ENCODE measurements at places on chromosomes 12 and 14.

DNA sequence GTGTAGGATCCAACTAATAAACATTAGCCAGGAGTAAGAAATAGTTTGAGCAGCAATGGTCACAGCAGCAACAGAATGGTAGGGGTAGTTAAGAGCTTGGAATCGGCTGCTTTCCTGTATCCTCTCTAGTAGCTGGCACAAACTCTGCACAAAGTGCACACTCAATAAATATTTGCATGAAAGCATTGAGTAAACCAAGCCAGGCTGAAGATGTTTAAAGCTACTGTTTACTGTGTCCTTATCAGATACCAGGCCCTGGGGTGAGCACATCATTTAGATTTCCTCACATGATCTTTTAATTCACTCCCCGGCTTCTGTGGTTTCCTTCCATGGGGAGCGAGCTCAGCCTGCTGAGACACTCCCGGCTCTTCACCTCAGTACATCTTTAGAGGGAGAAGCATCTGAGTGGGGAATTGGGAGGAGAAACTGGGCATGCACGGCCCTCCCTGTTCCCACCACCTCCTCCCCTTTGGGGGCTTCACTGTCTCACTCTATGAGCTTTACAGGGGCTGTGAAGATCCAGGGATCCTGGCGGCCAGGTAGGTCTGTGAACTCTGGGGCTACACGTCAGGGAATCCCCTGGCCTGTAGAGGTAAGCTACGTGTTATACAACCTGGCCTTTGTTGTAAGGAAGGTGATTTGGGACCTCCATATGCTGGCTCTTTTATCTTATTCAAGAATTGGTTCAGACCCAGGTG is 107.2 kb upstream of the VASH1 start:
- H3K27me3 ChIP-seq = peaks cover 20% of the 10 kb centered on the region
- no peak for DNase-seq
- H3K4me1 ChIP-seq = no peaks in the 10 kb centered on the region

DNA sequence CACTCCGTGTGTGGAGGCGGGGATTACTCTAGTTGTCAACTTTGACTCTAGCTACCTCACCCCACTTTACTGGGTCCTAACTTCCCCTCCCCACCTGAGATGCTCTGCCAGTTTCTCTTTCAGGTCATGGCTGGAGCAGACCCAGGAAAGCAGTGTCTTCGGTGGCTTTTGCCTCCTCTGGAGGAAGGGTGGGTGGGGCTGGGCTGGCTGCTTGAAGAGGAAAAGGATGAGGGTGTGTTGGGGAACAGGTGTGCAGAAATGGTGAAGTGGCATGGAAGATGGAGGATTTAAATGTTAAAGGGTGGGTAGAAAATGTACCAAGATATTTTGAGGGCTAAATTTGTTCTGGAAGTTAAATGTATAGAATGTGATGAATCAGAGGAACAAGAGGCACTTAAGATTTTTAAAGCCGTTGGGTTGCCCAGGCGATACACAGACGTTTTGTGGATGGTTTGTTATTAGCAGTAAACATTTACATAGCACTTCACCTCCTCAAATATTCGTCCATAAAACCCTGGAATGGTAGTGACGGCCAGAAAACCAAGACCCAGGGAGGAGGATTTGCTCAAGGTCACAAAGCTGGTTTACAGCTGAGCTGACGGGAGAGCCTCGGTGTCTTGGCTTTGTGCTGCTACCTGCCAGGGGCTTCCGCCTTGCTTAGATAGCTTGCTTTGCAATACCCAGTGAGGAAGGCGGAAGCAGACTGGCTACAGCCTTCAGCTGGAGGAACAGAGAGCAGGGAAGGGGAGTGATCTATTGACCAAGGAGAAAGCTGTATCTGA is 72.2 kb upstream of the PRMT8 start:
- H3K27ac ChIP-seq = no peak overlapping the region
- H3K4me3 ChIP-seq = no peak overlapping the region
- DNase-seq = no peak

- H3K27me3 ChIP-seq = no peaks in the 10 kb centered on the region
- H3K27ac ChIP-seq = no peak overlapping the region
- no peak for DNase-seq
- no peaks in the 10 kb centered on the region for H3K36me3 ChIP-seq
Observed at GRCh38 chr12:70383886-70384285, 17.8 kb downstream of the KCNMB4 start.

DNA sequence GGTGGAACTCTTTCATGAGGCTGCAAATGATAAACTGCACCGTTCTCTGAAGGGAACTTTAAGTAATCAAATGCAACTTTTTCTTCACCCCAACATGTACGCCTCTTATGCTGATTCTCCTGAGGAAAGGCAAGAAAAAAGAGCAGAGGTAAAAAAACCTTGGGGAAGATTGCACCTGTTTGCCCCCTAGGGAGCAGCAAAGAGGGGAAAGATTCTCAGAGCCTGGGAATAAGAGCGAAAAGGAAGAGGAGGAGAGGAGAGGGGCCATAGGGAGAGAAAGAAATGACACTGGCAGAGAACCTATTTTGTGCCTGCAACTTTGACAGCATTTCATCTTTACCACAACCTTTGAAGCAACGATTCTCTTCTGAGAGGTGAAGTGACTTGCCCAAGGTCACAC is 254.6 kb downstream of the KSR2 start:
- H3K27ac ChIP-seq = no peak overlapping the region
- H3K36me3 ChIP-seq = no peaks in the 10 kb centered on the region
- no peak overlapping the region for H3K4me3 ChIP-seq
- H3K27me3 ChIP-seq = no peaks in the 10 kb centered on the region

DNA sequence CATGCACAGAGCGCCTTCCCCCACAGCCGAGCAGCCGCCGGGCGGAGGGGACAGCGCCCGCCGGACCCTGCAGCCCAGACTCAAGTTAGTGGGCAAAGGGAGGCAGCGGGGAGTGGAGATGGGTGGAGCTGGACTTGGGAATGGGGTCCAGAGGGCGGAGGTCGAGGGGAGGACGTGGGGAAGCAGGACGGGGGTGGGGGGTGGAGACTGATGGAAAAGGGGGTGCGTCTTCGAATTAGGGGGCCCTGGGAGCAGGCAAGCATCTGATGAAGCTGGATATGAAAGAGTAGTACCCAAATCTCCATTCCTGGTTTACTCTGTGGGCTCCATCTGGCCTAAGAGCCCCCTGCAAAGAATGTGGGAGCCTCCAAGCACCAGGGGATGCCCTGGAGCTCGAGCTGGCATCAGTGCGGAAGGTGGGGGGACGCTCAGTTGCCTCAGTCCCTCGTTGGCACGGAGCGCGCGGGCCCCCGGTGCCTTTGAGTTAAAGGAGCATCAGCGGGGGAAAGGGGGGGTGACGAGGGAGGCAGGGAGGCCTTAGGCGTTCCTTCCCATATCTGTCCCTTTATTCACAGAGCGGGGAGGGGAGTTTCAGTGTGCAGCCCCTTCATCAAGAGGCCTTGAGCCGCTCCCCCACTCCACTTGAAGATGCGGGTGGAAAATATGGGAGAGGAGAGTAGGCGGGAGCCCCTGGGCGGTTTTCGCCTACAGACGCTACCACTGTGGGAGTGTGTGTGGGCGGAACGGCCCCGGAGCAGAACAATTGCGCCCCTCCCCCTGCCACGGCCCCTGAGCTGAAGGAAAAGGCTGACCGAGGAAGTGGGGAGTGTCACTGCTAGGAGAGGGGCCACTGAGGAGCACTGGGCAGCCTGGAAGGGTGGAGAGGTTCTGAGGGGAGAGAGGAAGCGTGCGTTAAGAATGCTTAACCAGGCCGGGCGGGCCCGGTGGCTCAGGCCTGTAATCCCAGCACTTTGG is 644 bp downstream of the NAB2 start:
- peak; percentile 51 for DNase-seq
- H3K4me1 ChIP-seq = peaks cover 80% of the 10 kb centered on the region
- H3K4me3 ChIP-seq = peak overlapping the region; percentile 93
- peak overlapping the region; percentile 89 for H3K27ac ChIP-seq
- H3K27me3 ChIP-seq = no peaks in the 10 kb centered on the region

- peaks cover 91% of the 10 kb centered on the region for H3K4me1 ChIP-seq
- no peaks in the 10 kb centered on the region for H3K27me3 ChIP-seq
- no peak overlapping the region for H3K4me3 ChIP-seq
- no peak for DNase-seq
Observed at GRCh38 chr12:4286228-4286627, 12.7 kb downstream of the CCND2 start.

DNA sequence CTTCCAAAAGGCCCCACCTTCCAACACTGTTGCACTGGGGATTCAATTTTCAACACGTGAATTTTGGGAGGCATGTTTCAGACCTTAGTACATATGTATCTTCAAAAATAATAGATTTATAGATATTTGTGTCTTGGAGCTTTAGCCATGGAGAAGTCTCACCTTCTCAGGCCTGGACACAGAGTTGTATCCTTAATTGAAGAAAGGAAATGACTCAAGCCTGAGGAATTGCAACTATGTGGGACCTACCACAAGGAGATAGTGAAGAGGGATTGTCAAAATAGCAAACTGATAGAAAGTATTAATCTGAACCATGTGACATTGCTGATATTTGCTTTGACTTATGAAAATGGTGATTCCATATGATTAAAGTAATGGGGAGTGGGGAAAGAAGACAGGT is 89.8 kb downstream of the ACSS3 start:
- H3K36me3 ChIP-seq = no peaks in the 10 kb centered on the region
- DNase-seq = no peak
- H3K27ac ChIP-seq = no peak overlapping the region
- no peak overlapping the region for H3K4me3 ChIP-seq

DNA sequence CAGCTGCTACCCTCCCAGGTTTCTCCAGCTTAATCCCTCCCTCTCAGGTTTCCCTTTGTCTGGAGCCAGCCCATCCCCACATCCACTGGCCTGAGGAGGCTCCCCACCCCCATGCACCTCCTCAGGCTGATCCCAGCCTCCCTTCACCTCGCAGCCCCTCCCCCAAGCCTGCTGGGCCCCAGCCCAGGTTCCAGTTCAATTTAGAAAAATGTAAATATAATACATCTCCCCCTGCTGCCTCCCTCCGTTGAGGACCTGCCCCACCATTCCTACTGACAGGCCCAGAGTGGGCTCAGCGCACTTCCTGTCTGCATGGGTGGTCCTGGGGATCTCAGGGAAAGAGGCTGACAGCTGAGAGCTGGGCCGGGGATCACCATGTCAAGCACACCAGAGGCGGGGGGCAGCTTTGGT is 155.8 kb downstream of the NTF3 start:
- no peak for DNase-seq
- H3K4me1 ChIP-seq = no peaks in the 10 kb centered on the region
- H3K4me3 ChIP-seq = no peak overlapping the region
- no peaks in the 10 kb centered on the region for H3K27me3 ChIP-seq
- H3K27ac ChIP-seq = no peak overlapping the region
- no peaks in the 10 kb centered on the region for H3K36me3 ChIP-seq

DNA sequence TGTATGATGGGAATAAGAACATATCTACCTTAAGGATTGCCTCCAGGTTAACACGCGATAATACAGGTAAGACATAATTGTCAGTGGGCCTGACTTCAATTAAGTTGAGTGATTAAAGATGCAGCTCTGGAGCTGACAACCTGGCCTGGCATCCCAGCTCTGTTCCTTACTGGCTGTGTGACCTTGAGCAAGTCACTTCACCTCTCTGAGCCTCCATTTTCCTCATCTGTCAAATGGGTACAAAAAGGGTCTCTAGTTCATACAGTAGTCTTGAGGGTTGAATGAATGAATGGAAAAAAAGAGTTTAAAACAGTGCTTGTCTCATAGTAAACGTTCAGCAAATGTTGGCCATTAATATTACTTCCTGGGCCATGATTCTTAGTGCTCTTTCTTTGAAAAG is 213.9 kb downstream of the PHETA1 start:
- H3K36me3 ChIP-seq = no peaks in the 10 kb centered on the region
- no peaks in the 10 kb centered on the region for H3K4me1 ChIP-seq
- H3K27ac ChIP-seq = no peak overlapping the region
- no peak for DNase-seq

GRCh38 chr12:88258396-88258795 is 116.3 kb downstream of the TMTC3 start:
- no peaks in the 10 kb centered on the region for H3K36me3 ChIP-seq
- H3K27ac ChIP-seq = no peak overlapping the region
- H3K4me1 ChIP-seq = no peaks in the 10 kb centered on the region
- H3K4me3 ChIP-seq = no peak overlapping the region
- peaks cover 28% of the 10 kb centered on the region for H3K27me3 ChIP-seq
- DNase-seq = no peak

GRCh38 chr12:99427104-99427503 is 220.4 kb upstream of the GARIN6 start:
- H3K36me3 ChIP-seq = no peaks in the 10 kb centered on the region
- DNase-seq = no peak
- no peak overlapping the region for H3K4me3 ChIP-seq
- no peaks in the 10 kb centered on the region for H3K27me3 ChIP-seq
- no peaks in the 10 kb centered on the region for H3K4me1 ChIP-seq
- no peak overlapping the region for H3K27ac ChIP-seq

- no peak for DNase-seq
- peaks cover 7% of the 10 kb centered on the region for H3K27me3 ChIP-seq
- no peaks in the 10 kb centered on the region for H3K4me1 ChIP-seq
- no peak overlapping the region for H3K4me3 ChIP-seq
- no peak overlapping the region for H3K27ac ChIP-seq
- H3K36me3 ChIP-seq = no peaks in the 10 kb centered on the region
Observed at GRCh38 chr12:32507942-32508320, 108.6 kb downstream of the FGD4 start.

DNA sequence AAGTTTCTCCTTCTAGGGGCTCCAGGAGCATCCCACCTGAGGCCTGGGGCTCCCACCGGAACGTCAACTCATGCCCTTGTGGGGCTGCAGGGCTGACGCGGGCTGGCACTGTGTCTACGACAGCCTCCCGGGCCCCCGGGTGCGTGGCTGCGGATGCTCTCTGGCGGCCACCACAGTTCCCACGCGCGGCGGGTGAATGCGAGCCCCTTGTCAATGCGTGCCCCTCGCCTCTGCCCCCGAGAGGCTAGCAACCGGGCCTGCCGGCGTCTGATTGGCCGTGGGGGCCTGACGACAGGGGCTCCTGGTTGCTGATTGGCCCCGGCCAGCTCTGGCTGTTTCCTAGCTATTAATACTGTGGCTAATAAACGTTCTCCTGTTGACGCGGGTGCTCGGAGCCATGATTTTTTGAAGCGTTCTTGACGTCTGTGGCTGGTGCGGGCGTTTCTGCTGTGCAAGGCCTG is 1.8 kb upstream of the MEG3 start:
- H3K36me3 ChIP-seq = peaks cover 6% of the 10 kb centered on the region
- peaks cover 39% of the 10 kb centered on the region for H3K27me3 ChIP-seq
- no peak for DNase-seq
- H3K4me1 ChIP-seq = peaks cover 7% of the 10 kb centered on the region
- H3K4me3 ChIP-seq = no peak overlapping the region
- H3K27ac ChIP-seq = no peak overlapping the region

- H3K4me1 ChIP-seq = no peaks in the 10 kb centered on the region
- DNase-seq = no peak
- peaks cover 13% of the 10 kb centered on the region for H3K27me3 ChIP-seq
- H3K27ac ChIP-seq = no peak overlapping the region
Observed at GRCh38 chr12:65318186-65318685, 39.8 kb downstream of the MSRB3 start.

DNA sequence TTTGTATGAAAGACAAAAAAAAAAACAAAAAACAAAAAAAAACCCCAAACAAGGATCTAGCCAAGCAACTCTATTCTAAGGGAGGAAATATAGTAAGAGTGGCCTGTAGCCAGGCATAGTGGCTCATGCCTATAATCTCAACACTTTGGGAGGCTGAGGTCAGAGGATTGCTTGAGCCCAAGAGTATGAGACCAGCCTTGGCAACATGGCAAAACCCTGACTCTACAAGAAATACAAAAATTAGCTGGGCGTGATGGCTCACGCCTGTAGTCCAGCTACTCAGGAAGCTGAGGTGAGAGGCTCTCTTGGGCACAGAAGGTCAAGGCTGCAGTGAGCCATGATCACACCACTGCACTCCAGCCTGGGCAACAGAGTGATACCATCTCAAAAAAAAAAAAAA is 47.9 kb downstream of the TMEM117 start:
- no peak overlapping the region for H3K27ac ChIP-seq
- H3K36me3 ChIP-seq = no peaks in the 10 kb centered on the region

Measured in activated T-cell treated with anti-CD3 and anti-CD28 coated beads, Interleukin-2, amount 50 U/mL, for 72 hours (primary cell).